NCI-H2081 (cell line): ENCODE measurements at places on chromosomes 7 and 10.

- no peak for DNase-seq
Measured at GRCh38 chr7:138948403-138948802, 32.8 kb downstream of the KIAA1549 start.

- DNase-seq: no peak
Measured at GRCh38 chr7:2833083-2833910, 10.8 kb downstream of the GNA12 start.

DNA sequence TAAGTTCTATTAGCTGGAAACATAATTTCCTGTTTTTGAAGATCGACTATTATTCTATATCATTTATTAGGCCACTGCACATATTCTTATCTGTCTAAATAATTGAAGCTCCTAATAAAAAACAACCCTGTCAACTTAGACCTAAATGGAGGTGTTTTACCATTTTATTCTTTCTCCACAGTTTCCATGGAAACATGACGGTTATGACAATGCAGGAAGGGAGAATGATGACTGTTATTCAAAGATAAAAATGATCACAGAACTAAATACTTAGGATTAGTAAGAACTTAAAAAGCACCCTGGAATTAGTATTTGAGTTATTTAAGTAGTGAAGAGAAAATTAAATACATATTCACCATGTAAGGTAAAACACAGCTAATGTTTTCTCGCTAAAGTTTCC lies 119.9 kb upstream of the DKK1 start:
- DNase-seq: no peak

- no peak for DNase-seq
Measured at GRCh38 chr10:31004611-31005193, 27.0 kb downstream of the ZNF438 start.

GRCh38 chr7:103541026-103541425 lies 95.0 kb upstream of the SLC26A5 start:
- DNase-seq: peak; percentile 49

GRCh38 chr10:31396376-31396775 lies 77.4 kb downstream of the ZEB1 start:
- DNase-seq: no peak

DNA sequence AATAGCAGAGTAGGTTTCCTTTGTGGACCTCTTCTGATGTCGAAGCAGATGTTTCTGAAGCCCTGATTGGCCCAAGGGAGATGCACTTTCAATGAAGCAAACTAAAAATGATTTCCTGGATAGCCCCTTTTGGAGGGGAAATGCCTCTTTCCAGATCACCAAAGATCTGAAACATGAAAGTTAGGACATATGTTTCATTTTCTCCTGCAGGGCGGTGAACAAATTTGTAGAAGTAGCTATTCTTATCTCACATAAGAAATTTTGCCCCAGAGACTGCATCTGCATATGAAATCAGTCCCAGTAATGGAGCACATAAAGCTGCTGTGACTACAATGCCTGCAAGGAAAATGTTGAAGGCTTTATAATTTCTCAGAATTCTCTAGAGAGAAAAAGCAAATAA lies 56.0 kb downstream of the THSD7A start:
- DNase-seq: no peak

DNA sequence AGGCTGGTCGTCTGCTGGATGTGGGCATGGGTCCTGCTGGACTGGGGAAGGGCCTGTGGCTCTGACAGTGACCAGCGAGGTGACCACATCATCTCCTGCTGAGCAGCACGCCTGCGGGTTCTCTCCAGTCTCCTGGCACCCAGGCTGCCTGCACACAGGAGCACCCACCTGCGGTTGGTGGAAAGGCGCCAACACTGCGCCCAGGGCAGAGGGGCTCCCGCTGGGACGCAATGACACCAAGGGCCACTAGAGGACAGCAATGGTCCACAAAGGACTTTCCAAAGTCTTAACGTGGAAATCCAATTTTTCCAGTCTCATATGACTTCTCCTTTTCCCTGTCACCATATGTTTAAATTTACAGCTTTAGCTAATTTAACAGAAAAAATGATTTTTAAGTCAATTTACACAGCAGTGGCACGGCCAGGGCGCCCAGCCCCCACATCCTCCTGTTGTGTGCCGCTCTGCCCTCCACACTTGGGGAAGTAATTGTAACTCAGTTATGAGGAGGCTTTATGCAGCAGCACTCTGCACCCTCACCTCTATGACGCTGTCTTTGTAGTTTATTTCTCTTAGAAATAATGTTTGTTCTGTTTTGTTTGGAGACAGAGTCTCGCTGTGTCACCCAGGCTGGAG lies 38.1 kb downstream of the CFAP46 start:
- DNase-seq: peak; percentile 18

DNA sequence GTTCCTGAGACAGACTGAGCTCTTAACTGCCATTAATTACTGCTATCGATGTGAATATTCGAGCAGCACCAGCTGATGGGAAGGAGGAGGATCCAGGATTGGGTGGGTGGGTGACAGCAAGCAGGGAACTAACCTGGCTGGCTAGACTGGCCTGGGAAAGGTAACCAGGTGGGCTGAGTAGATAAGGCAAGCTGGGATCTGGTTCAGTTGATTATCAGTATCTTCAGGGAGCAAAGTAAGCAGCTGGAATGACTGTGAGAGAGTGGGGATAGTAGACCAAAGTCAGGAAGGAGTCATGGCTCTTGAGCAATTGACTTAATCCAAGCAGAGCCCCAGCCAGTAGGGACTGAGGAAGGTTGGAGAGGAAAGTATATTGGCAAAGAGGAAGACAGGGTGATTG lies 46.9 kb upstream of the KMT2E start:
- DNase-seq: no peak

GRCh38 chr7:140596519-140597427 lies 43.8 kb downstream of the DENND2A start:
- DNase-seq: no peak

DNA sequence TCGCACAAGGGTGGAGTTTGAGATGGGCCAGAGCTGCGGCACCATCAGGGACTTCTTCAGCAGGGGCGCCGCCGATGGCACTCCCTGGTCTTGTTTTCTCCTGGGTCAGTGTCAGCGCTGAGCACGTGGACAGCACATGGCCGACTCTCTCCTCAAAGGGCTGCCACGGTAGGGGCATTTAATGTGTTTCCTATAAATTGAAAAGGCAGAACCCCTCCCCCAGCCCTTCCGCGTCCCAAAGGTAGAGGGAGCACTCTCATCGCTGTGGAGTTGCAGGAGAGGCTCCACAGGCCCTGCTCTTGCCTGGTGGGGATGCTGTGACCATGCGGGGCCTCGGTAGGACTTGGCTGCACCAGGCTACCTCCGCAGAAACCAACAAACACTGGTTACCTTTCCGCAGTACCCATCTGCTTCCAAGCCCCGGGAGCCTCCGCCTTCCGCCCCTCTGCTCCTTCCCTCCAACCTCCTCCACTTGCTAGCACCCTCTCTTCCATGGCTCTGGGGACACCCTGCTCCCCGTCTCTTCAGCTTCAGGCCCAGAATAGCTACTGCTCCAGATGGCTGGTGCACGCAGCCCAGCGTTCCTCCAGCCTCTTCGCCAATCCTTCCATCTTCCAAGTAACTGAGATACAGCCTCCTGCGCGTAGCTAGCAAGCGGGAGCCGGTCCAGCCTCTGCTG lies 166.3 kb upstream of the ADCY1 start:
- DNase-seq: no peak

DNA sequence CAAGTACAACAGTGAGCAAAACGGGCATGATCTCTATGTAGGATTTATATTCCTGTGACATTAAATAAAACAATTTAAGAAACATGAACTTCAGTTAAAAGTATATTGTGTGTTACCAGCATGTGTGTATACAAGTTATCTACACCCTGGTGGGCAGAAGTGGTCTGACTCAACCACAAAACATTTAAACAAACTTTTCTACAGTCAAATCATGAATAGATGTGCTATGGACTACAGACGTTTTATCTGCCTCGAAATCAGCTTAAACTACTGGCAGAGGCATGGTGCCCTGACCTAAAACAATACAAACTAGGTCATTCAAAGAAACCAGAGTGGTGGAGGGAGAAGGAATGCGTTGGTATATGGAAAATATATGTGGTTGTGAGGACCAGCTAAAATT lies 3.6 kb downstream of the ARL3 start:
- DNase-seq: no peak

DNA sequence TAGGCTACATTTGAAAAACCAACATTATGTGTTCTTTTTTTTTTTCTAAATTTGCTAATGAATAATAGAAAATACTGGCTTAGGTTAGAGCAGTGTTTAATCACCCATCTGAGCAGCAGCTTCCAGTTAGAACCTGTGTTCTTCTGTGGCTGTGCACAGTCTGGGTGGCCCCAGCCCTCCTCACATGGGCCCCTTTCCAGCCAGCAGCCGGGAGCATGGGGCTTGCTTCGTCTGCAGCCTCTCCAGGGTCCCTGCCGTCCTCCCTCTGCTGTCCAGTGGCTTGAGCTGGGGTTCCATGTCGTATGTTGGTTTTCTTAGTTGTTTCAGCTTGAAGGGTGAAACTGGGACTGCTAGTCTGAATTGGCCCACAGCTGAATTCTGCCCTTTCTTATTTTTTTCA lies 37.3 kb downstream of the BNIP3 start:
- DNase-seq: no peak

GRCh38 chr7:39539816-39540215 lies 26.4 kb upstream of the YAE1 start:
- no peak for DNase-seq

DNA sequence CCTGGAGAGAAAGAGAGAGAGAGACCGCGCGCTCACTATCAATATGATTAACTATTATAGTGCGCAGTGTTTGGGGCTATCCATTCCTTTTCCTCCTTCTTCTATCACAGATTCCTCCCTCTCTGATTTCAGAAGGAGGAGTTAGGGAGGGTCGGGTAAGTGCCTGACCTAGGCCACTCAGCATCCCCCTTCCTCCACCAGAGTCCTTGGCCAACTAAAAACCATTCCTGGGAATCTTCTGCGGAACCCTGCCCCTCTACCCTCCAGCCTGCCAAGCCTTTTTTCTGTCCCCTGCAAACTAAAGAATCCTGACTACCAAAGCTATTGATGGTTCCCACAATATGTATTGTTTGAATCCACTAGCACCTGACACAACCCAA lies 256.2 kb upstream of the NFE2L3 start:
- DNase-seq: no peak

DNA sequence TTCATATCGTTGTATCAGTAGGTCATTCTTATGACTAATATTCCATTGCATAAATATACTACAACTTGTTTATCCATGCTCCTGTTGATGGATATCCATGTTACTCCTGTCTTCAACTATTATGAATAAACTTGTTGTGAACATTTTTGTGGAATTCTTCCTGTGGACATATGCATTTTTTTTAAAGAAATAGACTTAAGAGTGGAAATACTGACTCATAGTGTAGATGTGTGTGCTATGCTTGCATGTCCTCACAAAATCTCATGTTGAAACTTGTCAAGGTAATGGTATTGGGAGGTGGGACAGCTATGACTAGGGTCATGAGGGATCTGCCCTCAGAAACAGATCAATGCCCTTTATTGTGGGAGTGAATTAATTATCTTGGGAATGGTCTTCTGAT lies 240.5 kb upstream of the PRSS58 start:
- no peak for DNase-seq

DNA sequence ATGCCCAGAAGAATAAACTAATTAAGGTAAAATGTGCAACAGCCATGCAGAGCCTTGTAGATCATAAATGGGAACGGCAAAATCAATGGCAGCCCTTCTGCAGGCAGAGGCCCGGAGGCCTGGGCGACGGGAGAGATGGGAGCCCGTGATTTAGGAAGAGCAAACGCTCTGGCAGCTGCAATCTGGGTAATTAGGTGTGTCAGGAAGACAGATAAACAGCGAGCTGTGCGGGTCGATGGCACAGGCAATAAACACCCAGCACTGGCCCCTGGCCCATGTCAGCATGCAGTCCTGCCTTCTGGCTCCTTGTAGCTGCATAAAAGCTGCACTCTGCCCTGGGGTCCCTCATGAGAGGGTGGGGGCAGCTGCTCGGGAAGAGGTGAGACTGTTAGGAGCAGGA lies 78.0 kb downstream of the GOLGA7B start:
- DNase-seq: no peak

DNA sequence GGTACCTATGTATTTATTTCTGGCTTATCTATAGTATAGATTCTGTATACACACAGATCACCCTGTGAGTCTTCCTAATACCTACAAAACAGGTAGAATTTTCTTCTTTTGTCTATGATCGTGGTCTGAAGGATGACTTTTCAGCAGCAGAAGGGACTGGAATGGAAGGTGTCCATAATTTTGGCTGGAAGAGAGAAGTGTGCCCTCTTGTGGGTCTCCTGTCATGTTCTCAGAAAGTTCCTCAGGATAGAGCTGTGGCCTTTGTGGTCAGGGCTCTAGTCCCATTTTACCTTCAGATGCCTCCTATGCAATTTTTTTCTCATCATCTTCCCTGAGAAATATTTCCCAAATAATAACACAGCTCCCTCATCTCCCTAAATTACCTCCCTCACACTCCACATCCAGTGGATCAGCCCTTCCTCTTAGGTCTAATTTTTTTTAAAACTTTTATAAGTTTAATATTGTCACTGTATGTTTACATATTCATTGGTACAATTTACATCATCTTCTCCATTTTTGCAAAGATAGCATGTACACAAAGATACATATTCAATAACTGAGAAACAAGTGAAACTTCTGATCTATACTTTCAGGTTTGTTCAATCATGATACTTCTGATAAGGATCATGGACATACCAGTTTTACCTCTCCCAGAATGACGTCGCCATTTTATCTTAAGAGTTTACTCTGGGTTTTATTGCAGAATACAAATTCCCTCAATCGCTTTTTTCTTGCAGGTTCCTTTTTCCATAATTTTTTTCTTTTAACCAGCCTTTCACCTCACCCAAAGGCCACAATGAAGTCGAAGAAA lies 112.7 kb downstream of the REEP3 start:
- peak; percentile 58 for DNase-seq

- DNase-seq: no peak
Measured at GRCh38 chr7:138814816-138815332, 16.9 kb upstream of the ATP6V0A4 start.

DNA sequence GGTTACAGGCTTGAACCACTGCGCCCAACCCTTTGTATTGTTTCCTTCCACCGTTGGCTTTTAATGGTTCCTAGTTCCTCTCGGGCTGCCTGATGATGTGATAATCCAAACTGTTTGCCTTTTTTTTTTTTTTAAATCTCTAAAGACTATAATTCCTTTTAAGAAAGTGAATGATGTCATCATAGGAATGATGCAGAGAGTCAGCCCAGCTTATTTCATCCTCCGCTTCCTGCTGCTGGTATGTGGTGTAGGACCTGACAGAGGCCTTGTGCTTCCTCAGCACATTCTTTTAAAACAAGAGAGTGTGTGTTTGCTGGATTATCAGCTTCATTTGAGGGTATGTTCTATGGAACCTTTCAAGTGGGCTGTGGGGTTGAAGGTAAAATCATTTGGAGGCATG lies 241.4 kb downstream of the LRMDA start:
- DNase-seq: no peak

DNA sequence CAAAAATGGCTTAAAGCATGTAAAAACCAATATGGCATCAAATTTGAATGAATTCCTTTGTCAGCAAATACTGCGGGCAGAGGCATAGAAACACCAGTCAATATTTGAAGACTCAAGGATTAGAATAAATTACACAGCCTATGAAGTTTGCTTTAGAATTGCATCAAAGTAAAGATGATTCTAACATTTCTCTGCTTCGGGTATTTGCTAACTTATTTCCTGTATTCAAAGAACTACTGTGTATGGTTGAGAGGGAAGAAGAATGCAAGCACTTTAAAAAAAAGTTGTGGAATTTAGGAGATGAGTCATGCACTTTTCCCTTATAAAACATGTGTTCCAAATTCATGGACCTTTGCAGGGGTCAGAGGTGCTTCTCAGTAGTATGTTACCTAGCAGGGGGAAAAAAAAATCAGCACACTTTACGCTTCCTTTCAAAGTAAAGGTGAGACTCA lies 90.1 kb downstream of the PIP4K2A start:
- DNase-seq: no peak

GRCh38 chr7:83101530-83101929 lies 61.2 kb downstream of the PCLO start:
- DNase-seq: no peak
